NCI-H1105 treated with DMSO at 0.1 percent for 48 hours (cell line): ENCODE measurements at places on chromosomes 1 and 21.

GRCh38 chr1:87061742-87062156 is 147.3 kb downstream of the HS2ST1 start:
- DNase-seq, result no peak

DNA sequence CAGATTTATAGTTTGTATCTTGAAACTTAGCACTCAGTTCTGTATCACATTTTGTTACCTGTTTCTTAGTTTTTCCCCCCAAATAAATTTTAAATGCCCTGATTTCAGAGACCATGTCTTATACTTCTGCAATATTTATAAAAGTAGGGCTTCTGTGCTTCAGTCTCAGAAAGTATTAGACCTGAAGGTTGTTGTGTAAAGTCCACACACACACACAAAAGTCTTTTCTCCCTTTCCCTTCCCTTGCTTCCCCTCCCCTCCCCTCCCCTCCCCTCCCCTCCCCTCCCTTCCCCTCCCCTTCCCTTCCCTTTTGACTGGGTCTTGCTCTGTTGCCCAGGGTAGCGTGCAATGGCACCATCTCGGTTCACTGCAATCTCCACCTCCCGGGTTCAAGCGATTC is 41.0 kb upstream of the KCNK1 start:
- no peak for DNase-seq

DNA sequence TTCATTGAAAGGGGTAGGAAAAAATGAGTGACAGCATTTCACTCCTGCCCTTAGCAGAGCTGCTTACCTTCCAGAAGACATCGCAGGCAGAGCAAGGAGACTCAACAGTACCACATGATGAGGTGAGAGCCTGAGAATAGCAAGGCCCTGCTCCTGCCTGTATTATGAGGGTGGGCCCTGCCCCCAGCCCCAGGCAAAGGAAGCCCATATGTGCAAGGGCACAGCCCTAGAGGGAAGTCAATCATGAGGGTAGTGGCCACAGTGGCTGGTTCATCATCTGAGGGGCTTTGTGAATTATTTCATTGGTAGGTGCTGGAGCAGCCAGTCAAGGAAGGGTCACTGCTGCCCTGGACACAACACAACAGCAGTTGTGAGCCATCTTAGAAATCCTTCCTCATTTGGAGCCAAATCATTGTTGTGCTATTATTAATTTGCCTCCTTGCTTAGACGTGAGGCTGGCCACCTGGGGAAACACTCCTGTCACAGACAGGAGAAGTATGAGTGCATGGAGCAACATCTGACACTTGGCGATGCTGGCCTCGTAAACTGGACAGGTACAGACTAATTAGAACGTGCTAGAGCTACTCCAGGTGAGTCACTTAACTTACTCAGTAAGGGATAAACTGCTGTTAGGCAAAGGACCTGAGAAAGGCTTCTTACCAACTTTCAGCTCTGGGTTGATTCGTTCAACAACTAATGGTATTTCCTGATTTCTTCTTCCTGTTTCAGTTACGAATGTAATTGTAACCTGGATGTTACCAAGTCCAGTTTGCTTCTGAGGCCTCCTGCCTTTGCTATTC is 22.7 kb upstream of the ACBD6 start:
- DNase-seq, result no peak

DNA sequence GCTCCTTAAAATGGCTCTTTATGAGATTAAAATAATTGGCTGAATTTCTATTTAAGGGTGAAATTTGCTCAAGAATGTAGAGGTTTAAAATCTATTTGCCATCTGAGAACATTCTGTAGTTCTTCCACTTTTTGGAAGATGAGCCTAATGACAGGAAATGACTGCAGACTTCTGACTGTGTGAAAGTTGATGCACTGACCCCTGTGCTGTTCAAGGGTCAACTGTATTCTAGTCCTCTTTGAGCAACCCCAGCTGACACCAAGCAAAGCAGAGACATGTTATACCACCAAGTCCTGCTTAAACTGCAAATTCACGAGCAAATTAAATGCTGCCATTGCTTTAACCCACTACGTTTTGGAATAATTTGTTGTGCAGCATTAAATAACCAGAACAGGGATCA is 26.6 kb downstream of the DDAH1 start:
- no peak for DNase-seq

DNA sequence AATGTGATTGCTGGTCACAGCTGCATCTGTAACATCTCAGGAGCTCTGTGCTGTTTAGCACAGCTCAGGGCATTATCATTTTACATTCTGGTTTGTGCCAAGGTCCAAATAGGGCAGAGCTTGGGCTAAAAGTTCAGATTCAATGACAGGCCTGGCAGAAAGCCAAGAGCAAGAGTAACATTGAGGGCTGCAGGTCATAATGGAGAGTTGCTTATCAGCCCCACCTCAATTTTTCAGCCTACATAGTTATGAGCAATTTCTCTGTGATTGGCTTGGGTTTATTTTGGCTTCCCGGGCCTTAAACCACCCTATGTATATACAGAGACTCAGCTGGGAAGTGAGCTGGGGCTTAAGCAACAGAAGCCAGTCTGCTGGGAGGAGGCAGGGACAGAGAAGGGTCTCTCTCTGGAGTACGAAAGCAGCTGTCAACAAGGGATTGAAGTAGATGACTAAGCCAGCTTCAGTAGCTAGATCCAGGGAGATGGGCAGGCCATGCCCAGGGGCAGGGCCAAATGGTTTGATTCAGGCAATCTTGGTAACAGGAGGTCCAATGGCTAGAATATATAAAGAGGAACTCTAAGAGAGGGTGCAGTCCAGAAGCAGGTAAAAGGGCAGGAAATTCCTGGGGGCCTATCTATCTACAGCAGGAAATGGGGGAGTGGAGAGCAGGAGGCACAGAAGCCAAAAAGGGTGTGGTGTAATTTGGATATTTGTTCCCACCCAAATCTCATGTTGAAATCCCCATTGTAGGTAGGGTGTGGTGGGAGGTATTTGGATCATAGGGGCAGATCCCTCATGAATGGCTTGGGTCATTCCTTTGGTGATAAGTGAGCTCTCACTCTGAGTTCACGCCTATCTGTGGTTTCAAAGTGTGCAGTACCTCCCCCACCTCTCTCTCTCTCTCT is 49.0 kb downstream of the BRINP2 start:
- DNase-seq, result no peak

DNA sequence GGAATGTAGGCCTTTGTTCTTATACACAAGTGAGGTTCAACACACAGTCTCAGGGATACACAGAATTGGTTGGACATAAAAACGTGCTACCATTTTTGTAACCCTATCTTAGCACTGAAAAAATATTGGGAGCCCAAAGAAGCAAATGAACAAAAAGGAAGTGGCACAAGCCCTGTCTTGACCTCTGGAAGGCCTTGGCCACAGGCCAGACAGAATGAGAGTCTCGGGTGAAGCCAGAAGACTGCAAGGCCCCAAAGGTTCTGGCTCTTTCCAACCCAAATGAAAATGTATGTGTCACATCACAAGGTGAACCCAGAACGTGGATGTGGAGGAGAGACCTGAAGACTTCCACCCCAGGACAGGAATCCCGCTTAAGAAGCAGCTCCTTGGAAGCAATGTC is 57.3 kb downstream of the PGBD5 start:
- DNase-seq, result no peak

DNA sequence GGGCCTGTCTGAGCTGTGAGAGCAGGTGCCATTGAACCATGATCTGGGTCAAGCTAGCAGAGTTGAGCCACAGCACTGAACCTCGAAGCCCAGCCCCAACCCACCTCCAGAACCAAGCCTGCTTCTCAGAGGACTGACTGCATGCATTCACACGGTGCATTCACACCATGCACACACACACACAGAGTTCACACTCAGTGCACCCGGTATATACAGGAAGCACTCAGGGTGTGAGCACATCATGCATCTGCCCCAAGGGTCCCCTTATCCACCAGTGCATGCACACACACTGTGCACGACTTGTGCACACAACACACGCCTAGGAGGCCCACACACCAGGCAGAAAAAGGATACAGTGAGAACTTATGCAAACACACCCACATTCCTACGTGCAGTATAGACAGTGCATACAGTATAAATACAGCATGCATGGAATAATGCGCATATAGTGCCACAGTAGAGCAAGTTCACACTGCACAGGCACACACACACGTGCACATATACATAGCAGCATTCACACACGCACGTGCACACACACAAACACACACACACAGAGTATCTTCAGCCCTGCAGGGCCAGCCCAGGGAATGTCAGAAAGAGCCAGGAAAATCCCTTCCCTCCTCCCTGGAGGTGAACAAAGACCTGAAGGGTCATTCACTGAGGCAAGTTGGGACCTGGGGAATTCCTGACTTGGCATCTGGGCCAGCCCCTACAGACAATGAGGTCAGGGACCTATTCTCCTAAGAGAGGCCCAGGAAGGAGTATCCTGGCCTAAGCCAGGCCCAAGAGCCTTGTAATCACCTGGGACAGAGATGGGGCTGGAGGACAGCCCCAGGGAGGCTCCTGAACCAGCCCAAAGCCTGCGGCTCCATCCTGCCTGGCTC is 42.1 kb downstream of the CAMK2N1 start:
- DNase-seq, result no peak

DNA sequence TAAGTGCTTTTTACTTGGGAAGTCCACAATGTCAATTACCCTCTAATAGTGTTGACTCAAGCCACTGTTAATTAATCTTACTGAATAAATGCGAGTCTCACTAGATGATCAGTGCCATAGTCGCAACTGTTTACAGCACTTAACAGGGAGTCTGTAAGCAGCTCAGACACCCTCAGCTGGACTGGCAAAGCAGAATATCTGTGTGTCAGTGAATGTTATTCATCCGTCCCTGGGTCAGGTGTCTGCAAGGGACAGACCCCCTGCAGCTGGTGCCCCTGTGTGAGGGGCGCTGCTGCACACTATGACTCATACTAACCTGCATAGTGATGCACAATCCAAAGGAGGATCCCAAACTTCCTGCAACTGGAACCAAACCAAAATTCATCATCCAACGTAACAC is 306.5 kb downstream of the HHIPL2 start:
- DNase-seq, result peak; percentile 93

DNA sequence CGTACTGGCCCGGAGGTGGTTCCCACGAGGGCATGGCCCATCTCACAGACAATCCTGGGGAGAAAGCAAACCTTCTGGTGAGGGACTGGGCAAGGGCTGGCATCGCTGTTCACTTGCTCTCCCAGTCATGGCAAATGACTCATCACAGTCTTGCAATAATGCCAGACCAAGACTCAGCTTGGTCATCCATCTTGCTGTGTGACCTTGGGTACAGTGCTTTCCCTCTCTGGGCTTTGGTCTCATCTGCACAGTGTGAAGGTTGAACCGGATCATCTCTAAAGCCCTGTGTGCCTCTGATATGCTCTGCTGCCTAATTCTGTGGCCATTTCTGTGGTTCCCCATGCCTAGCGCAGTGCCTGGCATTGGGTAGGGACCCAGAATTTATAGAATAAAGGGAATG is 143.6 kb upstream of the CD34 start:
- DNase-seq, result no peak

- DNase-seq, result no peak
Measured at GRCh38 chr1:226125831-226126230, 60.7 kb downstream of the ACBD3 start.

GRCh38 chr1:89994231-89994804 is 592 bp upstream of the ZNF326 start:
- no peak for DNase-seq

- no peak for DNase-seq
Measured at GRCh38 chr1:70616946-70617345, 205.9 kb downstream of the CTH start.

DNA sequence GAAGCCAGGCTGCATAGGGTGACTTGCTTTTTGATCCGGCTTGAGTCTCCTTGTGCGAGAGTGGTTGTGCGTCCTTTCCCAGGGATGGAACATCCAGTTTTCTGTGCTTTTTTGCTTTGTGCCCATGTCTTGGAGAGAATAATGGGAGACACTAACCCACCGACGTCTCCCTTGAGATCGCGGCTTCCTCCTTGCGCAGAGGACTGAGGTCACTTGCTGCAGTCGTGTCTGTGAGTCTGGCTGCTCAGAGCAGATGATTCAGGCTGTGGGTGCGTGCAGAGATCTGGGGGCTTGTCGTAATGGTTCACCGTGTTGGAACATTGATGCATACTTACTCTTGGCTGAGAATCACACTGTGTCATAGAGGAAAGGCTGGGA is 164.5 kb upstream of the CACNA1E start:
- DNase-seq, result no peak

- DNase-seq, result no peak
Measured at GRCh38 chr1:66359269-66359668, 174.7 kb upstream of the SGIP1 start.

- DNase-seq, result no peak
Measured at GRCh38 chr1:186948535-186948934, 119.8 kb downstream of the PLA2G4A start.

DNA sequence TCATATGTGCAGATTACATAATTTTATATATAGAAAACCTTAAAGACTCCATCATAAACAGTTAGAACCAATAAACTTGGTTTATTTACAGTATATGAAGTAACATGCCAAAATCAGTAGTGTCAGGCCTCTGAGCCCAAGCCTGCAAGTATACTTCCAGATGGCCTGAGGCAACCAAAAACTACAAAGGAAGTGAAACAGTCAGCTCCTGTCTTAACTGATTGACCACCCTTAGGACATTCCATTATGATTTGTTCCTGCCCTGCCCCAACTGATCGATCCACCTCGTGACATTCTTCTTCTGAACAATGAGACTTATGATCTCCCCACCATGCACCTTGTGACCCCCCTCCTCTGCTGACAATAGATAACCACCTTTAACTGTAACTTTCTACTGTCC is 630.3 kb downstream of the AMY1C start:
- DNase-seq, result no peak

DNA sequence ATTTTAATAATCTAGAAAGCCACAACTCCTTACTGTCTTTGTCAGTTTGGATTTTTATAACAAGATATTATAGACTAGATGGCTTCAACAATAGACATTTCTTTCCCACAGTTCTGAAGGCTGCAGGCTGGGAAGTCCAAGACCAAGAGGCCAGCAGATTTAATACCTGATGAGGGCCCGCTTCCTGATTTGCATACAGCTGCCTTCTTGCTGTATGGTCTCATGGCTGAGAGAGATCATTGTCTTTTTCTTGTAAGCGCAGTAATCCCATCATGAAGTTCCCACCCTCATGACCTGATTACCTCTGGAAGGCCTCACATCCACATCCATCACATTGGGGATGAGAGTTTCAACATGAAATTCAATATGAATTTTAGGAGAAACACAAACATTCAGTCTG is 9.8 kb downstream of the RPS6KC1 start:
- DNase-seq, result no peak

GRCh38 chr1:162387226-162388082 is 5.9 kb downstream of the C1orf226 start:
- DNase-seq, result no peak

- DNase-seq, result no peak
Measured at GRCh38 chr1:190138266-190138665, 339.4 kb downstream of the BRINP3 start.
